Myometrial cell (primary cell): ENCODE measurements at places on chromosomes 2 and 18. TPM values are rescaled to one million over a fixed set of nuclear protein-coding genes. Genes with fewer than 3 reads are reported as not detected.

The RESP18 gene
- not detected in 2 replicates for total RNA-seq

The PLCD4 gene
- 0.29 and 0.35 TPM in 2 replicates for total RNA-seq

The SIX3 gene
- total RNA-seq, result not detected in 2 replicates

The EHD3 gene
- 19.9 and 23.6 TPM in 2 replicates for total RNA-seq

The HNMT gene
- total RNA-seq, result 69.5 and 98.5 TPM in 2 replicates

The CYS1 gene
- 1.2 TPM in 1 of 2 replicates, not detected in the other for total RNA-seq

The LYG1 gene
- total RNA-seq, result 1.1 TPM in 1 of 2 replicates, not detected in the other

The MYO3B gene
- total RNA-seq, result not detected in 2 replicates

The FOXI3 gene
- not detected in 2 replicates for total RNA-seq

The WNT6 gene
- total RNA-seq, result not detected in 2 replicates

The GPR45 gene
- not detected in 2 replicates for total RNA-seq

The IL36G gene
- total RNA-seq, result not detected in 2 replicates

The SERPINB2 gene
- total RNA-seq, result not detected in 2 replicates

The CAD gene
- 41.5 and 65.4 TPM in 2 replicates for total RNA-seq

The SLC5A7 gene
- not detected in 2 replicates for total RNA-seq

The NETO1 gene
- total RNA-seq, result 0.18 and 0.29 TPM in 2 replicates

The MARCHF4 gene
- total RNA-seq, result 1.4 and 2.6 TPM in 2 replicates

The UGT1A4 gene
- total RNA-seq, result not detected in 2 replicates

The SLC19A3 gene
- not detected in 2 replicates for total RNA-seq

The ANKRD29 gene
- total RNA-seq, result 0.86 and 2.3 TPM in 2 replicates

The ZAP70 gene
- not detected in 2 replicates for total RNA-seq

The MYL12B gene
- total RNA-seq, result 746 and 798 TPM in 2 replicates

The TMEM150A gene
- 5.8 and 11.0 TPM in 2 replicates for total RNA-seq

The SDC1 gene
- 25.1 and 26.1 TPM in 2 replicates for total RNA-seq

The SLC9A4 gene
- not detected in 2 replicates for total RNA-seq

The DHRS9 gene
- 2.0 TPM in 1 of 2 replicates, not detected in the other for total RNA-seq

The DQX1 gene
- total RNA-seq, result 0.58 TPM in 1 of 2 replicates, not detected in the other
